ENCODE measurements at places on chromosomes 5 and 9. TPM values are rescaled to one million over a fixed set of nuclear protein-coding genes. Genes with fewer than 3 reads are reported as not detected.

The SMIM15 gene
- total RNA-seq: 17.3 TPM

DNA sequence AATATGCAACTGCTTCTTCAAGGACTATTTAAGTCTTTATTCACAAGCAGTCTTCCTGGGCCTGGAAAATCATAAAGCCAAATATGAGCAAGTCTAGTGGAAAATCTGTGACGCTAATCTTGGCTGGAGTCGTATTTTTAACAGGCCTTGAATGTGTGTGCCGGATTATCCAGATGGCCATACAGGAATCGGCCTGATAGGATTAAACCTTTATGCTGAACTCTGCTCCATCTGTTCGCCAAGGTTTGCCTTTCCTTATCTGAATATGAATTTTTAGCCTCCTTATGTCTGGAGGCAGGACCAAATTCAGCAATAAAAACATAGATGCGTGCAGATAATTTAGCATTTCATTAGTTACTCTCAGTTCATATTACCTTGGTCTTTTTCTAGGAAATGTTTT is 294.5 kb downstream of the EBF1 start:
- no peaks in the 10 kb centered on the region for H3K27me3 ChIP-seq
- H3K36me3 ChIP-seq: no peaks in the 10 kb centered on the region
- H3K4me3 ChIP-seq: no peak overlapping the region
- no peak for DNase-seq

GRCh38 chr5:132591145-132591544 is 34.4 kb downstream of the RAD50 start:
- peak; percentile 1 for DNase-seq
- peaks cover 3% of the 10 kb centered on the region for H3K36me3 ChIP-seq
- no peak overlapping the region for H3K4me3 ChIP-seq
- H3K27me3 ChIP-seq: no peaks in the 10 kb centered on the region

- no peak for DNase-seq
- H3K4me1 ChIP-seq: peaks cover 43% of the 10 kb centered on the region
- no peaks in the 10 kb centered on the region for H3K36me3 ChIP-seq
- peak overlapping the region; percentile 89 for H3K4me3 ChIP-seq
- no peaks in the 10 kb centered on the region for H3K27me3 ChIP-seq
Measured at GRCh38 chr9:130041648-130042405, 1.2 kb downstream of the FNBP1 start.

Measured in naive thymus-derived CD4-positive, alpha-beta T cell (primary cell).